Activated T-helper 17 cell treated with anti-CD3 and anti-CD28 coated beads, Interleukin-2, amount 50 U/mL, for 72 hours (primary cell): ENCODE measurements at places on chromosomes 13 and 19.

GRCh38 chr13:73984949-73985691 lies 149.1 kb downstream of the KLF12 start:
- H3K36me3 ChIP-seq, result peaks cover 11% of the 10 kb centered on the region
- peaks cover 35% of the 10 kb centered on the region for H3K4me1 ChIP-seq
- H3K4me3 ChIP-seq, result peak overlapping the region; percentile 79
- no peaks in the 10 kb centered on the region for H3K27me3 ChIP-seq
- peak; percentile 93 for ATAC-seq

- H3K36me3 ChIP-seq, result peaks cover 14% of the 10 kb centered on the region
- ATAC-seq, result no peak
- H3K4me1 ChIP-seq, result peaks cover 25% of the 10 kb centered on the region
- H3K27ac ChIP-seq, result no peak overlapping the region
- no peak overlapping the region for H3K4me3 ChIP-seq
Measured at GRCh38 chr13:73960474-73960873, 173.7 kb downstream of the KLF12 start.

- no peak overlapping the region for H3K27ac ChIP-seq
- H3K4me3 ChIP-seq, result no peak overlapping the region
- H3K36me3 ChIP-seq, result no peaks in the 10 kb centered on the region
- ATAC-seq, result no peak
Measured at GRCh38 chr19:51146751-51147150, 4.7 kb downstream of the SIGLEC7 start.

- peak; percentile 97 for ATAC-seq
- peaks cover 6% of the 10 kb centered on the region for H3K27me3 ChIP-seq
- H3K4me3 ChIP-seq, result peak overlapping the region; percentile 40
- H3K4me1 ChIP-seq, result peaks cover 30% of the 10 kb centered on the region
Measured at GRCh38 chr13:46341112-46341711, 45.8 kb downstream of the RUBCNL start.

- H3K4me1 ChIP-seq, result peaks cover 51% of the 10 kb centered on the region
- H3K27ac ChIP-seq, result peak overlapping the region; percentile 29
- H3K36me3 ChIP-seq, result peaks cover 69% of the 10 kb centered on the region
Measured at GRCh38 chr19:46609511-46610412, 8.6 kb downstream of the CALM3 start.

DNA sequence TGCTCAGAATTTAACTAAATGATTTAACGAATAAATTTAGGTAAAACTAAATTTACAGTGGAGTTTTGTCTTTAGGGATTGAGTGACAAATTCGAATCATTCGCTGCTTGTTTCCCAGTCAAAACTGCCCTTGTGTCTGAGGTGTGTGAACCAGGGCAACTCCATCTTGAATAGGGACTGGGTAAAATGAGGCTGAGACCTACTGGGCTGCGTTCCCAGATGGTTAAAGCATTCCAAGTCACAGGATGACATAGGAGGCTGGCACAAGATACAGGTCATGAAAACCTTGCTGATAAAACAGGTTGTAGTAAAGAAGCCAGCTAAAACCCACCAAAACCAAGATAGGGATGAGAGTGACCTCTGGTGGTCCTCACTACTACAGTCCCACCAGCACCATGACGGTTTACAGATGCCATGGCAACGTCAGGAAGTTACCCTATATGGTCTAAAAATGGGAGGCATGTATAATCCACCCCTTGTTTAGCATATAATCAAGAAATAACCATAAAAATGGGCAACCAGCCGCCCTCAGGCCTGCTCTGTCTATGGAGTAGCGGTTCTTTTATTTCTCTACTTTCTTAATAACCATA lies 10.2 kb upstream of the ANKRD10 start:
- peaks cover 14% of the 10 kb centered on the region for H3K4me1 ChIP-seq
- H3K27ac ChIP-seq, result no peak overlapping the region
- no peak overlapping the region for H3K4me3 ChIP-seq

DNA sequence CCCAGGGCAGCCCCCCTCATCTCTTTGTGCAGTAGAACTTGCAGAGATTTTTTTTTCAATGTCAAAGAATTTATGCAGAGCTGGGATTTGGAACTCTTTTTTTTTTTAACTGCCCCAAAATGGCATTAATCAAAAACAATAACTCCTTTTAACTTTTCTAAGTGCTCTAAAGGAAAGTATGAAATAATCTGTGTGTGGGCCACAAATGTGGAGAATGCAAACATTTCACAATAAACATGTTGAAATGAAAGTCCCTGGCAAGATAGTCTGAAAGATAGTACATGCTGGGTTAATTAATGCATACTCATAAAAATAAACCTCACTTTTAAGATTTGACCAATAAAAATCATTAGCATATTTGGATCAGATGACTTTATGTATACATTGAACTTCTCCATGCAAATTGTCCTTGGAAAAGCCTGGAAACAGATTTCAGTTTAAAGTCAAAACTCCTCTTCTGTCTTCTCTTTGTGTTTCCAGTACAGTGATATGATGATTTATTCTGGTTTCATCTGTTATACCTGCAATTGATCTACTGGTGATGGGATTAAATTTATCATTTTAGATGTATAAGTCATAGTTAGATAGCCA lies 30.5 kb upstream of the ZNF536 start:
- no peaks in the 10 kb centered on the region for H3K36me3 ChIP-seq
- H3K4me1 ChIP-seq, result no peaks in the 10 kb centered on the region
- no peak overlapping the region for H3K4me3 ChIP-seq
- no peaks in the 10 kb centered on the region for H3K27me3 ChIP-seq
- no peak overlapping the region for H3K27ac ChIP-seq
- ATAC-seq, result no peak

DNA sequence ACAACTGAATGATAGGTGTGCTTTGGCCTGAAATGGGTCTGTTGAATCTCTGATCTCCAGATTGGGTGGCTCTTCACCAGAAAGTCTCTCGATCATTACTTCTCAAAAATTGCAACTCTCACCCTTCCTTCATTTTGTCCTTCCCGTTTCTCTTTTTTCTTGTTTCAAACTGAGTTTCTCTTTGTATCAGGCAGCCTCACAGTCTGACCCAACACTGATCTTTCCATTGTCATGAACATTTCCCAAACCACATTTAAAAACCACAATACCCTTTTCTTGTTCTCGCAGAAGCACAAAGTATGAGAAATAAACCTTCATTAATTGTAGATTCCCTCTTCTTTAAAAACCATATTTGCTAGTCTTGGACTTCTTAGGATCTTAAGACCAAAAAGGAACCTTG lies 33.6 kb upstream of the HMGB1 start:
- H3K27ac ChIP-seq, result no peak overlapping the region
- H3K36me3 ChIP-seq, result no peaks in the 10 kb centered on the region
- H3K4me1 ChIP-seq, result peaks cover 6% of the 10 kb centered on the region
- H3K4me3 ChIP-seq, result no peak overlapping the region
- ATAC-seq, result no peak

- no peak overlapping the region for H3K27ac ChIP-seq
- no peak overlapping the region for H3K4me3 ChIP-seq
- ATAC-seq, result no peak
- H3K36me3 ChIP-seq, result no peaks in the 10 kb centered on the region
- H3K27me3 ChIP-seq, result peaks cover 4% of the 10 kb centered on the region
Measured at GRCh38 chr19:35081201-35081600, 34.4 kb upstream of the FXYD3 start.

DNA sequence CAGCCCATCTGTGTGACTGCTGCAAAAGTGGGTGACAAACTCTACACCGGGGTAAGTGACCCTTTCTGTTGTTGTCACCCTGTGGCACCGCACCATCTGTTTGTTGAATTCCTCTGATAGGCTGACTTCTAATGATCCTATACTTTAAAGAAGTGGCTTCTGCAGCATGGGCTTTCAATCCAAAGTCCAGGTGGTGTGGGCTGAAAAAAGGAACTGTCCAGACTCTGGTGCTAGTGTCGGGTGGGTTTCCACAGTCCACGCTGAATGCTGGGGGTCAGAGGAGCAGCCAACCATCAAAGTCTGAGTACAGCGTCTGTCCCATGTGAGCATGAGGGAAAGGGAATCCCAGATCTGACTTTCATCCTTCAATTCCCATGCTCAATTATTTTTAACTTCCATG lies 31.6 kb upstream of the SPATA13 start:
- H3K27ac ChIP-seq, result no peak overlapping the region
- no peak for ATAC-seq
- no peak overlapping the region for H3K4me3 ChIP-seq
- no peaks in the 10 kb centered on the region for H3K4me1 ChIP-seq
- peaks cover 34% of the 10 kb centered on the region for H3K27me3 ChIP-seq

DNA sequence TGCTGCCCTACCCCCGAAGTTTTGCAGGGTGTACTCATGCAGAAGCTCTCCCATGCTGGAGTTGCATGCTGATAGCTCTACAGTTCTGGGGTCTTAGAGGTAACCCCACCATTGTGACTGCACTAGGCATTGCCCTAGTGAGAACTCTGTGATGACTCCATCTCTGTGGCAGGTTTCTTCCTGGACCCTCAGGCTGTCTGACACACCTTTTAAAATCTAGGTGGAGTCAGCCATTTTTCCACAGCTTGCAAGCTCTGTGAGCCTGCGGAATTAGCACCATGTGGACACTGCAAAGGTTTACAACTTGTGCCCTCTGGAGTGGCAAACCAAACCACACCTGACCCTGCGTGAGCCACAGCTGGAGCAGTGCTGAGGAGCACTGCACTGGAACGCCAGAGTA lies 636.2 kb upstream of the SPRY2 start:
- H3K27ac ChIP-seq, result no peak overlapping the region
- H3K27me3 ChIP-seq, result no peaks in the 10 kb centered on the region
- H3K4me3 ChIP-seq, result no peak overlapping the region
- no peak for ATAC-seq

DNA sequence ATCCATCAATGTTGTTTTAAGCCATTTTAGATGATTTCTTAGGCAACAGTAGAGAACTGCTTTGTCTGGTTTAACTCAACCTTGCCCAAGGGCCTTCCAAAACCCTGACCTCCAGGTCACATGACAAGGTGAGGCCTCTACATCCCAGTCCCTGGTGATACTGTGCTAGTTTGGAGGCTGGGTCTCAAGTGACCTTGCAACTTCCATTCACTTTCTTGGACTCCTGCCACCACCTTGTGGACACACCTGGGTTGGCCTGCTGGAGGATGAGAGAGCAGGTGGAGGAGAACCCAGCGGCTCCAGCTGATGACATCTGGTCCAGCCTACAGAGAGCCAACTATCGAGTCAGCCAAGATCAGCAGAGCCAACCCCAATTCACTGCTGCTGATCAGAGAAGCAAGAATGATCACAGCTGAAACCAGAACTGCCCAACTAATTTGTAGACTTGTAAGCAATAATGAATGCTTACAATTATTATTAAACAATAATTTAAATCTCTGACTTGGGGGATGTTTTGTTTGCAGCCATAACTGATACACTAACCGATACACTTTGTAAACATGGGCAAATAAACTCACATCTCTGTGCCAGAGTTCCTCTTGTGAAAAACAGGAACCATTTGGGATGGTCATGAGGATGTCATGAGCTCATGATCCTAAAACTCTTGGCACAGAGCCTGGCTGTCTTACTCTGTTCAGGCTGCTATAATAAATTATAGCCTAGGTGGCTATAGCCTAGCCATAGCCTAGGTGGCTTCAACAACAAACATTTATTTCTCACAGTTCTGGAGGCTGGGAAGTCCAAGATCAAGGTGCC lies 11.5 kb downstream of the FAM187B start:
- no peaks in the 10 kb centered on the region for H3K27me3 ChIP-seq
- no peak overlapping the region for H3K4me3 ChIP-seq
- H3K36me3 ChIP-seq, result peaks cover 3% of the 10 kb centered on the region
- peak overlapping the region; percentile 97 for H3K27ac ChIP-seq

DNA sequence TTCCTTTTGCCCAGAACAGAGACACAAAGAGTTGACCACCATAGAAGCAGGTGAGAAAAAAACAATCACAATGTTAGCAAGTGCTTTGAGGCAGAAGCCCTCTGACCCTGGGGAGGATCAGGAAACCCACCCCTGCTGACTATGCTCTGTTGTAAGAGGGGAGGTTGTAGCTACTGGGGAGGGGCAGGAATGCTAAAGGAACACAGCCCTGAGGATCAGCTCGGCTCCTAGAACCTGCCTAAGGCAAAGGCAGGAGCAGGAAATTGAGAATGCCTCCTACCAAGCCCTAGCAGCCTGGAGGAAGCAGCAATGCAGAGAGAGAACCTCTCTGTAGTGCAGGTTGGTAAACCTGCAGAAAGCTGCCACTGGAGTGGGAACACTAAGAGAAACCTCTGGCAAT lies 624.0 kb upstream of the KLF12 start:
- H3K36me3 ChIP-seq, result no peaks in the 10 kb centered on the region
- no peaks in the 10 kb centered on the region for H3K4me1 ChIP-seq
- ATAC-seq, result no peak
- no peak overlapping the region for H3K4me3 ChIP-seq
- H3K27ac ChIP-seq, result no peak overlapping the region

DNA sequence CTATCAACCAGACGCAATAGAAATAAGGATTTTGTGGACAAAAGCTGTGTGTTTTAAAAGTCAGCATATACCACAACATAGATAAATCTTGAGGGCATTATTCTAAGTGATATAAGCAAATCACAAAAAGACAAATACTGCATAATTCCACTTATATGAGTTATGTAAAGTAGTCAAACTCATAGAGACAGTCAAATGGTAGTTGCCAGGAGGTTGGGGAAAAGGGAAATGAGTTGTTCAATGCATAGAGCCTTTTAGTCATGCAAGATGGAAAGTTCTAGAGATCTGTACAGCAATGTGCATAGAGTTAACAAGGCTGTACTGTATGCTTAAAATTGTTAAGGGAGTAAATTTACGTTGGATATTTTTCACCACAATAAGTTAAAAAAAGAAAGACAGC lies 244.7 kb downstream of the DCT start:
- no peak overlapping the region for H3K4me3 ChIP-seq
- peaks cover 3% of the 10 kb centered on the region for H3K27me3 ChIP-seq
- no peaks in the 10 kb centered on the region for H3K36me3 ChIP-seq
- H3K27ac ChIP-seq, result no peak overlapping the region

- H3K27me3 ChIP-seq, result no peaks in the 10 kb centered on the region
- H3K36me3 ChIP-seq, result no peaks in the 10 kb centered on the region
- H3K4me3 ChIP-seq, result peak overlapping the region; percentile 83
- peaks cover 4% of the 10 kb centered on the region for H3K4me1 ChIP-seq
- H3K27ac ChIP-seq, result no peak overlapping the region
- no peak for ATAC-seq
Measured at GRCh38 chr19:1492474-1493006, 1.6 kb downstream of the REEP6 start.

DNA sequence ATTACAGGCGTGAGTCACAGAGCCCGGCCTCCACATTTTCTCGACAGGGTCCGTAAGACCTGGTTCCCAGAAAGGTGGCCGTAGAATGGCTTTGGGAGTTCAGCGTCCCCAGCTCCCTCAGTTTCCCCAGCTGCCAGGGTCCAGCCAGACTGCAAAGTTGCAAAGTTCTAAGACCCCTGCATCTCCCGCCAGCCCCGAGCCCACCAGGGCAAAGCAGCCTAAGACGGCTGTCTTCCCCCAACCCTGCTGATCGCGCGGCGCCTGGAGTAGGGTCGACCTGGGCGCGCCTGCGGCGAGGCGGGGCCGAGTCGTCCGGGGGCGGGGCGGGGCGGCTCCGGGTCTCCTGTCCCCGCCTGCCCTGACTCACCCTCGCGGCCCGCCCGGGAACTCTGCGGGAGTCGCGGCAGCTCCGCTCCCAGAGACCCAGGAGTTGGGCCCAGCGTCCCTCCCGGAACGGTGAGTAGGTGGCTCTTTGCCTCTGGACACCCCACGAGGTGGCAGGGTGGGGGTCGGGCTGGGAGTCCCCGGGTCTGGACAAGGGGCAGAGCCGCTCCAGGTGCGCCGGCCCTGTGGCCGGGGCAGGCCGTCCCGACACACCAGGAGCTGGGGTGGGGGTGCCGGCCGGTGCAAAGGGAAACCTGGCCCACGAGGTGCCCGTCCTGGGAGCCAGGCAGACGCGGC lies at the start of gene LRRC8E:
Gene LRRC8E, plus strand, starts transcription at position 366 of the 681 bp plus-strand sequence. CDS start 7,094 bp downstream, outside the sequence.
- H3K36me3 ChIP-seq, result no peaks in the 10 kb centered on the region
- H3K4me3 ChIP-seq, result no peak within 1 kb of the TSS
- ATAC-seq, result peak; percentile 81

GRCh38 chr19:2627319-2627829 lies 75.1 kb downstream of the GNG7 start:
- ATAC-seq, result peak; percentile 96
- H3K4me3 ChIP-seq, result peak overlapping the region; percentile 63
- H3K27me3 ChIP-seq, result no peaks in the 10 kb centered on the region
- no peaks in the 10 kb centered on the region for H3K36me3 ChIP-seq
- peaks cover 17% of the 10 kb centered on the region for H3K4me1 ChIP-seq
